ENCODE measurements at places on chromosomes 2 and 18. TPM values are rescaled to one million over a fixed set of nuclear protein-coding genes. Genes with fewer than 3 reads are reported as not detected.

GRHL1 gene
- 8.0 TPM for polyA plus RNA-seq

COLEC12 gene
- polyA plus RNA-seq = 20.8 TPM

CD207 gene
- 0.09 TPM for polyA plus RNA-seq

LOXHD1 gene
- 0.56 TPM for polyA plus RNA-seq

PAX8 gene
- 235 TPM for polyA plus RNA-seq

DNA sequence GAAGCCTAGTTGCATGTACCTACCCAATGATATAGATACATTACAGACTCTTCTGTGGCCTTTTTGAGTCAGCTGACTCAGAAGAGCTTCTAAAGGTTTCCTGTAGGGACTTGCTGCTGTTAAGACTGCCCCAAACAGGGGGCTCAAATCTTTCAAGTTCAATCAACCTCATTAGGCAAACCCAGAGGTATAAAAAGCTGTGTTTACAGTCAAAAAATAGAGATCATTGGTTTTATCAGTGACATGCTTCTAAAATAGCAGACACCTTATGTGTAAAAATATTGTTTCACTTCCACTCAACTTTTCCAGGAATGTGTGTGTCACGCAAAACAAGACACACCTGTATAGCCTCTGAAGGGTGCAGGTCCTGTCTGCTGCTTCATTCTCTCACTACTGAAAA lies 624.3 kb upstream of the FANCL start:
- no peak for DNase-seq

DNA sequence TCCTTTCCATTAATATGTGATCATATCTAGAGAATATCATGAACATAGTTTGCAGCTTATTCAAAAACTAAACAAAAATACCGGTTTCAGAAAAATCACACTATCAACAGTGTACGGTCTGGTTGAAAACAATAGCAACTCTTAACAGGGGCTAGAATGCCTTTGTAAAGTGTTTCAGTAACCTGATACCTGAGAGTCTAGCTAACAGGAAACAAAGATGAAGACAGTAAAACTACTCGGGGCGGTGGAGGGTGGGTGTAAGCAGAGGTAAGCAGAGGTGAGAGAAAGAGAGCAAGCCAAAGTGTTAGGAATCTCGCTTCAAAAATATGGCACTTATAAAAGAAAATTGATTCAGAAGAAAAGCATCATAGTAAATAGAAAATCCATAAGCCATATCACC lies 109.0 kb upstream of the RGPD4 start:
- no peak for DNase-seq

GRCh38 chr2:4745056-4745991 lies 946.9 kb upstream of the SOX11 start:
- DNase-seq = peak; percentile 21

- no peak for DNase-seq
Observed at GRCh38 chr2:51866361-51866760, 834.4 kb upstream of the NRXN1 start.

- no peak for DNase-seq
Observed at GRCh38 chr2:9298583-9298982, 92.0 kb downstream of the ASAP2 start.

- no peak for DNase-seq
Observed at GRCh38 chr18:67845035-67845434, 328.5 kb upstream of the DSEL start.

GRCh38 chr2:236859908-236860307 lies 225.8 kb upstream of the COPS8 start:
- no peak for DNase-seq

DNA sequence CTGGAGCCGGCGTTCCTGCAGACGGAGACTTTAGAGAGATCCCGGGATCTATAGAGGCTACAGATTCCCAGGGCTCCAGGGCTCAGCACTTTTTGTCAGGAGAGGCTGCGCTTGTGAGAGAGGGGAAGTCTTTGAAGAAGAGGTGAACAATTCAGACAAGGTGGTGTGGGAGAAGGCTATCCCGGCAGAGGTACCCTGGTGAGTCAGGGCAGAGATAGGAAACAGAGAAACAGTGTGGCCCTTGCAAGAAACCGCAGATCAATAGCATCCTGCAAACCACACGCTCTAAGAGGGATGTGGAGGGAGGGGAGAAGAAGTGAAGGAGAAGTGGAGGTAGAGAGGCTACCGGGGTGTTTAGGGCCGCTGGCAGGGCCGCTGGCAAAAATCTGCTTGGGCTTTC lies 160.5 kb upstream of the APCDD1 start:
- no peak for DNase-seq

DNA sequence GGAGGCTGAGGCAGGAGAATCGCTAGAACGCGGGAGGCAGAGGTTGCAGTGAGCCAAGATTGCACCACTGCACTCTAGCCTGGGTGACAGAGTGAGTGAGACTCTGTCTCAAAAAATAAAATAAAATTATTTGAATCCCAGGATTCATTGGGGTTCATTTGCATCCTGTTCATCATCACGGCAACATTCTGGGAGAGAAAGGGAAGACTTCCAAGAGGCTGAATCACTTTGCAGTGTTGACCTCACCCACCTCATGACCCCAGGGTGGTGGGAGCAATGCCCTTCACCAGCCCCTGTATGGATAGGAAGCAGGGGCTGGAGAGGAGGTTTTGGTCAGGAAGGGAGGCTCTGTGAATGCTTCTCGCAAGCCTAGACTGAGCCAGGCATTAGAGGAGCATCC lies 195.6 kb downstream of the CTIF start:
- no peak for DNase-seq

- DNase-seq = no peak
Observed at GRCh38 chr2:186675380-186675779, 18.5 kb upstream of the FAM171B start.

DNA sequence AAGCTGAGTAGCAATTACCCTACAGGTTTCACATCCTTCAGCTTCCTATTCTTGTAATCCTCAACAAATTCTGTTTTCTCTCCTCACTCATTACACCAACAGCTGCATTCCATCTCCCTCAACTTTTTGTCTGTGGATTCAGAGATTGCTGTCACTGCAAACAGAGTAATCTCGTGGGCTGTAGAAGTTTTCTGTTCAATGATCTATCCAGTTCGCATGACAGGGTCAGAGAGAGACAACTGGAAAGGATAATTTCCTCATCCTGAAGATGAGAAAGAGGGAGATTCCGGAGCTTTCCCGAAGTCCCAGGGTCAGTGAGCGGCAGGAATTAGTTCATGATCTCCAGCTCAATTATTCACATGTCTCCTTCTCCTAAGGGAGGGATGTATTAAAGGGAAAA lies 75.7 kb downstream of the MYO5B start:
- DNase-seq = no peak

DNA sequence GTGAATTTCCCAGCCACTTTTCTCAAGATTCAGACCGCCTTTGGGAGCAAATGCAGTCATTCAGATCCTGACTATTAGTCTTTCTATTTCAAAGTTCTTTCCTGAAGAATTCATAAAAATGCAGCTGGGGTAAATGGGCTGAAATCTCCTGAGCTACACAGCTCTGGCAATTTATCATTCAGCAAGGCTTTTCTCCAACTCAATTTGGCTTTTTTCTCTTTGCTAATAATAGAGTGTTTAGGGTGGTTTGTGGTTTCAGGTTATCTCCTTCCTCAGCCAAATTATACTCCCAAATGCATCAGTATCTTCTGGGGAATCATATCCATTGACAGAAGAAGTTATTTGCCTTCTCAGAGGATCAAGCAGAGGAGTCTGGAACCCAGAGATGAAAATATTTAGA lies 282.4 kb upstream of the SLC14A2 start:
- DNase-seq = no peak

- DNase-seq = no peak
Observed at GRCh38 chr2:15053542-15053941, 421.0 kb downstream of the LRATD1 start.

DNA sequence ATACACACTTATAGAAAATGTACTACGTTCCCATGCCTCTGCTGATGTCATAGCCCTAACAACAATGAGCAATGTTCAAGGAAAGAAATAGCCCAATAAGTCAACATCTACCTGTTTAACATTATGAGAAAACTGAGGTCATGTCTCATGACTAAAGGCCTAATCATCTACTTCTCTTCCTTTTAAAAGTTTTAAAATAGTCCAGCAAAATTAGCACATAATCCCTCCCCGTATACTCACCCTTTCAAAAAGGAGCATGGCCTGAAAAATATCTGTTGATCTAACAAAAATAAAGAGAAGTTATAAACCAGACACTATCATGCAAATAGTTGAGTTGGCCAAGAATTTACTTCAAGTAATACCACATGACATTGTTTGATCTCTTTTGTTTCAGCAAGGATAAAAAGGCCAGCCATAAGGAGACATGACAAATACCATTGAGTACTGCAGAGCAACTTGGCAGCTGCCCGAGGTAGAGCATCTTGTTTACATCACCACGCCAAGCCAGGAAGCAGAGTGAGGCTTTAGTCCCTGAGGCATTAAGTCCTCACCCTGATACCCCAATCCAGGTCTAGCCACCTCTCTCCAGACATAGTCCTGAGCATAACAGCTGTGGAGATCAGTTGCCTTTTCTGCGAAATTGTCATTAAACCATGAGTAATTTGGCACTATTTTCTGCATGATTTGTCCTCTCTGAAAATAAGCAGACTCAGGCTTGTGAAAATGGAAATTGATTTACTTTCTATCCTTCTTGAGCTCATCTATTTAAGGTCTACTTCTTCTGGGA lies 137.4 kb upstream of the ETAA1 start:
- no peak for DNase-seq

DNA sequence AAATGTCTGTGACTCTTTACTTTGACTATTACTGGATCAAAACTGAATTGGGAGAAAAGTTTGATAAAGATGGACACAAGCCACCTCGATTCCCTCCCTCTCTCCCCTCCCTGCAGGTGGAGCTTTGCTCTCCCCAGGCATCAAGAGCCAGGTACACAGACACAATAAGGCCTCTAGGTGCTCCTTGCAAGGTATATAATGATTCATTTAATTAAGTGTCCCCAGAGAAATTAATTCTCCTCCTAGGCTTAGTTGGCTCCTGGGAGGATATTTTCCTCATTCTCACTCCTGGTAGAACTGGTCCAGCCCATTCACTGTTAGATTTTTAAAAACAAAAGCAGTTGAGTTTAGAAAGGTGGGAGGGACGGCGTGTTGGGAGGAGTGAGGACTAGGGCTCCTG lies 352.4 kb upstream of the SMIM21 start:
- no peak for DNase-seq

DNA sequence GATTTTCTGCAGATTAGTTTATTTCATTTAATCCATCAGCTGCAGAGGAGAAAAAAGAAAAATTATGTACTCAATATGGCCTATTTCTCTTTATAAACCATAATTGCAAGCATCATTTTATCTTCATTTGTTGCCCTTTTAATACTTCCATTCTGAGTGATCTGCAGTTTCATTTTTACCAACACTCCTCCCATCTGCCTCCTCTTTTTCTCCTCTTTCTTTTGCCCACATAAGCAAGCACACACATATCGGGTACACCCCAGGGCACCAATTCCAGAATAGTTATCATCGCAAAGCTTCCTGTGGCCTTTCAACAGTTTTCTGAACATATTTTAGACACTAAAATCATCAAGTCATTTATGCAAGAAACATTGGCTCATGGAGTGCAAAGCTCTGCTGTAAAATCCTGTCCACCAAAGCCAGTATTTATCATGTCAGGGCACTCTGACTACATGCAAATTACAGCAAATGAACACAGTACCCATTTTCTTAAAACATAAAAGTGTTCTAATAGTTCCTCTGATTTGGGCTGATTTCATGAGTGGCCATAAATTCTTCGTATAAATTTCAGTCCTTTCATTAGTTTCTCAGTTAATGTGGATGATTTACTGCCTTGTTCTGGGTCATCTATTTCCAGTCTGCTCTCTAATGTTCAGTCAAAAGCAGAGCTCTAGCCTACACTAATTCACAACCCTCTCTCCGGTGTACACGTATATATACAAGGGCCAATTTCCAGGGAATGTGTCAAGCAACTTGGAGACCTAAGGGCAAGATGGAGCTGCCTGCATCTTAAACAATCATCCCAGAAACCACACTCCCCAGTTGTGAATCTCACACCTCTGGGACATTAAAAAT lies 281.3 kb downstream of the STK39 start:
- no peak for DNase-seq

GRCh38 chr2:196750291-196750923 lies 49.1 kb downstream of the GTF3C3 start:
- DNase-seq = no peak

GRCh38 chr2:133489146-133489545 lies 79.1 kb downstream of the NCKAP5 start:
- no peak for DNase-seq

DNA sequence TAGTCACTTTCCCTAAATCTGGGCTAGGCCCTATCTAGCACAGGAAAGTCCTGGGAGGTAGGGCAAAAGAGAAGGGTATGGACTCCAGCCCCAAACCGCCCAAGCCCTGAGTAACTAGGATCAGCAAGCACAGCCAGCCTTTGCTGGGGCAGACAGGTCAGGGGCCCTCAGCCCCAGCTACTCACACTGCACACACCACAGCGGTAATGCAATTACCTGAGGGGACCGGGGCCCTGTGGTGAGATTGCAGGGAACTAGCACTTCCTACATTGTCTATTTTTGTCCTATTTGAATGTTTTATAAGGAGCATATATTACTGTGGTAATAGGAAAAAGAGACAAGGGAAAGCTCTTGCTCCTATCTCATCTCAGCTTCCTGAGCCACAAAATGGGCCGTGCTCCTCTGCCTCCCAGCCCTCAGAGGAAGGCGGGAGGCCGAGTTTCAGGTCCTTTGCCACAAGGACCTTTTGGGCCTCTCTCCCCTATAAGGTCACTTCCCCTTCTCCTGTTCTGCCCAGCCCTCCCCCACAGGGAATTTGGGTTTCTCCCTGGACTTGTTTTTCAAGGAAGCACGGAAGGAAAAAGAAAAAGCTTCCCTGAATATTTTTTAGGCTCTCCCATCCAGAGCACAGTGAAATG lies 20.5 kb downstream of the RAB11FIP5 start:
- DNase-seq = no peak

DNA sequence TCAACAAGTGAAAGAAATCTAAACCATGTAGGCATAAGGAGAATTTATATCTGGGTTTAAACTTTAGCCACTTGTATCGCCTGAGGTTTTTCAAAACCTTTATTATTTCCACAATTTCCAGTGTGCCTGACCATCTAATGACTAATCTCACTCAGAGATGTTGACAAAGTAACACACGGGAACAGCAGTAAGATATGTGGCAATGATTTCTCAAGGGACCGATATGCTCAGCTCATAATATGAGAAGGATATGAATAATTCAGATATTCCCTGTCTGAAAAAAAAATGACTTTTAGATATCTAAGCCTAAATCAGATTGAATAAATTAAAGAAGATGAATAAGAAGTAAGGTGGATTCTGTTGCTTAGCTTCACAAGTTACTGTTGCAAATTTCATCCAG lies 43.5 kb downstream of the TMEM163 start:
- no peak for DNase-seq

DNA sequence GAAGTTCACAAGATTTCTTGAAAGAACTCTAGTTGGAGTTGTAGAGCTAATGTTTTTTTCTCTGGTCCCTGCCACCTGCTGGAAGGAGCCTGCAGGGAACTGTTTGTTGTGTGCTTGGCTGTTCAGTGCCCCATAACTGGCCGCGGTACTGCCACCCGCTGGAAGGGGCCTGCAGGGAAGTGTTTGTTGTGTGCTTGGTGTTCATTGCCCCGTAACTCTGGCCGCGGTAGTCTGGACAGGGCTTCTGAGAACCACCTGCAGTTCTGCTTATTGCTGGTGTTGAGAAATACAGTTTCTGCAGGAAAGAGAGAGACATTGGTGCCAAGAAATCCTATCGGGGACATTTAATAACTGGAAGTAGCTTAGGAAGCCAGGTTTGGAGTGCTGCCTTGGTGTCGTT lies 58.1 kb downstream of the AGAP1 start:
- DNase-seq = no peak

Data from left renal pelvis (tissue), 4 donors.